Naive thymus-derived CD4-positive, alpha-beta T cell (primary cell): ENCODE measurements at places on chromosomes 2 and 18. TPM values are rescaled to one million over a fixed set of nuclear protein-coding genes. Genes with fewer than 3 reads are reported as not detected.

DNA sequence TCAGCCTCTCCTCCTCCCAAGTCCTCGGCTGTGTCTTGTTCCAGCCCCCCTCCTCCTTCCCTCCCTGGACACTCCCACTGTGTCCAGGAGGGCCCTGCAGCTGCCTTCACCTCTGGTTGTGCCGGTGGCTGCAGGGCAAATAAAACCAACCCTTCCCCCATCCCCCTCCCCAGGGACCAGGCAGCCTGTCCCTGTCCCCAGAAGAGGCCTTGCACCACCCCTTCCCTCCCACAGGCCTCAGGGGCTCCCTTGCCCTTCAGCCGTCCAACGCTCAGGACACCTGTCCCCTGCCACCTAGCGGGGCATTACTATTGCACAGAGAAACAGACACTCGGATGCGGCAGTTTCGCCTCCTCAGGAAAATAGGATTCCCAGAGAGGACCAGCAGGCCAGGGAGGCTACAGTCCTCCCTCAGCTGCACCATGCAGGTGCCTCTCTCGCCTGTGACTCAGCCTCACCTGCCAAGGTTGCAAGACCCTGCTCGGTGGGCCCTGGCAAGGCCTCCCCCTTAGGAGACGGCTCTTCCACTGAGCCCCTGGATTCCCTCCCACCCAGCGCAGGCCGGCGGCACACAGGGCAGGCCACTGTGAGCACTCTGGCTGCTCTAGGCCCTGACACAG lies 5.5 kb upstream of the GPC1 start:
- no peak for DNase-seq

- DNase-seq = no peak
These were observed 58.9 kb upstream of the ZSWIM2 start for GRCh38 chr2:186907897-186908296.

DNA sequence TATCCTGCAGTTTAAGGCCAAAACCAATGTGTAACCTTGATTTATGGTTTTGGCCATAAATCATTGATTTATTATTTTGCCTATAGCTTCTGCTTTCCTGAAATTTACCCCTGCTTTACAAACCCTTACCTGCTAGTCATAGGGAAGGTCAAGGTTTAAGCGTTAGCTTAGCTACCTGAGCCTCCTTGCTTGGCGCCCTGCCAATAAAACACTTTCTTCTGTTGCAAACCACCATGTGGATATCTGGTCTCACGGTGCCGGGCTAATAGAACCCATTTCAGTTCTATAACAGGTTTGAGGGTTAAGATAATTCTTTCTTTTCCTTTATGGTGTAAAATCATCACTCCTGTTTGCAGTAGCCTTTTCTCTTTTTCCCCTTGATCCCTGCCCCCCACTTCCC lies 72.2 kb downstream of the PDK1 start:
- DNase-seq = no peak

DNA sequence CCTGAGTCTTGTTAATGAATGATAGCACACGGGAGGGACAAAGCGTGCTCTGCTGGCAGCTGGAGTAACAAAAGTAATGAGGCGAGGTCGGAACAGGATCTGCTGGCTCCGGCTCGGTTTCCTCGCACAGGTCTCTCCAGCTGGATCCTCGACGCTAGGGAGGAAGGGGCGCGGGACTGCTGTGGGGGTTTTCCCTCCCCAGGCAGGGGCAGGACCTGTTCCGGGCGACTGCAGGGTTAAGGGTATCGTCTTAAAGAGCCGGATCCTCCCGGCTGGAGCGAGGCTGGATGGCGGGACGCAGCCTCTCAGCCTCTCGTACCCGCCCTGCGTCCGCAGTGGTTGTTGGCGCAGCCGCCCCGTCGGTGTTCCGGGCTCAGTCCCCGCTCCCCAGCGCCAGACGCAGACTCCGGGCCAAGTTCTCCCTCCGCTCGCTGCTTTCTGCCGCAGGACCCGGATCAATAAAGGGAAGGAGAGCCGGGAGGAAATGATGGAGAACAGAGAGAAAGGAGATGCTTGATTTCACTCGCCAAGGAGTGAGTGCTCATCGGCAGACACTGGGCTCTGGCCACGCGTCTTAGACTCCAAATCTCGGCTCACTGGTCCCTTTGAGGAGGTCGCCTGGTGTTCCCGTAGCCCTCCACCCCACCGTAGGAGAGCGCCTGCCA lies 1.1 kb upstream of the LIPG start:
- no peak for DNase-seq

Gene UGT1A6
- not detected for total RNA-seq

- DNase-seq = no peak
These were observed 105.9 kb upstream of the NYAP2 start for GRCh38 chr2:225293638-225294037.

Gene CHST10
- 5.0 TPM for total RNA-seq

GRCh38 chr18:55289775-55290174 lies 298.2 kb downstream of the TCF4 start:
- DNase-seq = no peak

Gene LRRC30
- not detected for total RNA-seq

DNA sequence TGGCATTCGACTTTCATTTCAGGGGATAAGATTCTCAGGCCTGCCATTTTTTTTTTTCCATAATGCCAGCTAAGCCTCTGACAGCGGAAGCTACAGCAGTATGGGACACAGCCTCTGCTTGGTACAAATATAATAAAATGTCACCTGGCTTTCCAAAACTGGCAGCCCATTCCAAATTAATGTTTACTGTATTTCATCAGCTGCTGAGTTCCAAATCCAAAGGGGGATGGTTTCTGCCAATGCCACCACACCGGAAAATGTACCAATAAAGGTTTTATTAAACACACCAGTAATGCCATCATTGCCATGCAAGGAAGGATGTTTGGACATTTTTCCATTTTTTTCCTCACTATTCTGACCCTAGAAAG lies 275.8 kb upstream of the CCDC68 start:
- no peak for DNase-seq

DNA sequence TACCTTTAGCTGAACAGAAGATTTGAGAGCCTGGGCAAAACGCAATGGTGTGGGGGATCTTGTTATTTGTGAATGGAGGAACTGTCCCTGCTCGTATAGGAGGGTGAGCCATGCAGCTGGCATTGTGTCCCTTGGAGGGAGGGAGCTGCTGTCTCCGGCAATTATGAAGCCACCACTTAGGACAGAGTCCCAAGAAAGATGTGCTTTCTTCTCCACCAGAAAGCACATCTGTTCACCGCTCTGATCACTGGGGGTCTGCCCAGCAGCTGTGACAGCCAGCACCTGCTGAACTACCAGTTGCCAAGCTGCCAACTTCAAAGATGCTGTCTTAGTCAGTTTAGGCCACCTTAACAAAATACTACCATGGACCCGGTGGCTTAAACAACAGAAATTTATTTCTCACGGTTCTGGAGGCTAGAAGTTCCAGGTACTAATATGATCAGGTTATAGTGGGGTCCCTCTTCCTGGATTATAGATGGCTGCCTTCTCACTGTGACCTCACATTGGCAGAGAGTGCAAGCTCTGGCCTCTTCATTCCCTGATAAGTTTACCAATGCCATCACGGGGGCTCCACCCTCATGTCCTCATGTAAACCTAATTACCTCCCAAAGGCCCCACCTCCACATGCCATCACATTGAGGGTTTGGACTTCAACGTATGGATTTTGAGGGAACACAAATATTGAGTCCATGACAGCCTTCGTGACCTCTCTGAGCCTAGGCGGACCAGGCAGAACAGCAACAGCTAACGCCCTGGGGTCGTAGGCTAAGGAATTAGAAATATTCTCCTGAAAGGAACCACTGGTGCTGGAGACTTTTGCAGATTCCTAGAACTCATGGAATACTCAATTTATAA lies 148.3 kb downstream of the RHBDD1 start:
- DNase-seq = no peak

GRCh38 chr2:195536906-195537305 lies 120.1 kb upstream of the SLC39A10 start:
- DNase-seq = no peak

Gene KCNE4
- total RNA-seq = not detected

Gene MRPL30
- total RNA-seq = 22.8 TPM

DNA sequence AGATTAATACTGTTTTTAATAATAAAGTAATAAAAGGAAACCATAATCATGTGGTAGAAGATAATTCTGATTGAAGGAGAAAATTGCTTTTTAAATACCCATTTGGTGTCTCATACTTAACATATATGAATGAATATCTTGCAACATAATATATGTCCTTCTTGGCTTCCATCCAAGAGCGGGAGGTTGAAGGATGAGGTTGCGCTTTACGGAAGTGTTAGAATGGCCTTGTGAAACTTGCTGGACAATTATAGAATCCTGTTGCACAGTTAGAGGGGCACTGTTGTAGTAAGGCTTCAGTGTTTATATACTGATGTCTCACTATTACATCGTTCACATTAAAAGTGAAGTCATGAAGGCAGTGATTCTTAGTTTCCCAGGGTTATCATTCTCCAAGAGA lies 9.4 kb downstream of the INSIG2 start:
- no peak for DNase-seq

- no peak for DNase-seq
These were observed 40.4 kb downstream of the NUP35 start for GRCh38 chr2:183164650-183165015.

DNA sequence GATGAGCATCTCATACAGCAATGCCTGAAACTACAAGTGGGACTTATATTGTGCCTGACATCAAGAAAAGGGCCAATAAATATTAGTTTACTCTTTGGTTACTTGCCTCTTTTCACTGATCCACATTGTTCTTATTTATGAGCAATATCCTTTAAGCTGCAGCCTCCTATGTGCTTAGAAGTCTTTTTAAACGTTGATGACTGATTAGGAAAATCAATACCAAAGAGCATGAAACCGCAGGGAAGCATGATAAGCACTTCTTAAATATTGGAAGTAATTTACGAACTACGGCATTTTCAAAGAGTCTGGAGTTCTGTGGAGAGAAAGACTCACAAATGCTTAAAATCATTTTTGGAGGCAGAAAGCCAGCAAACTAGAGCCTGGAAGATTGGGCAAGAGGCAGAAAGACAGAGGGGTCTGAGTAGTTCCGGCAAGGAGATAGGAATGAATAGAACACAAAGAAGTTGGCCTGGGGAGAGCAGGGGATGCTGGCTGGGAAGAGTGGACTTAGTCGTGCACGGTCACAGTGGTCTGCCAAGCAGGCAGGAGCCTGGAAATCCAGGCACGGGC lies 122.6 kb upstream of the NOSTRIN start:
- no peak for DNase-seq

DNA sequence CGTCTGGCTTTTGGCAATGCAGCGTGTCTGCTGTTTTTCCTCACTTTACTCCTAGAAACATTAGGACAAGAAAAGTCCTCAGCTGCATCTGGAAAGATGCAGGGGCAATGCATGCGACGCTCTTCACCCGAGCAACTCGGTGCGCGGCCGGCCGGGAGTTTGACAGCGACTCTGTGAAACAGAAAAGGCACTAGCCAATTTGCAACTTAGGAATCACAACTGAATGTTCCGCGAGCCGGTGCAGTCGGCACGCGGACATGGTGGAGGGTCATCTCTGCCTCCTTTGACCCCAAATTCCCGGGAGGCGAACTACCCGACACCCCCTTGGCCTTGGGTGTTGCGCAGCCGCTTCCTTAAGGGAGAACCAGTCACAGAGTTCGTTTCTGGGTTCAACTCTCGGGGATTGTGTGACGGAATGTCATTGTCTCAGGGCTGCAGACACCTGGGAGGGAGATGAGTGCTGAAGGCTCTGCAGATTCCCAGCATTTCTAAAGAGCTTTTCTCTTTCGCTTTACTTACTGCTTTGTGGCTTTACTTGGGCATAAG lies 9.8 kb downstream of the NR4A2 start:
- no peak for DNase-seq

DNA sequence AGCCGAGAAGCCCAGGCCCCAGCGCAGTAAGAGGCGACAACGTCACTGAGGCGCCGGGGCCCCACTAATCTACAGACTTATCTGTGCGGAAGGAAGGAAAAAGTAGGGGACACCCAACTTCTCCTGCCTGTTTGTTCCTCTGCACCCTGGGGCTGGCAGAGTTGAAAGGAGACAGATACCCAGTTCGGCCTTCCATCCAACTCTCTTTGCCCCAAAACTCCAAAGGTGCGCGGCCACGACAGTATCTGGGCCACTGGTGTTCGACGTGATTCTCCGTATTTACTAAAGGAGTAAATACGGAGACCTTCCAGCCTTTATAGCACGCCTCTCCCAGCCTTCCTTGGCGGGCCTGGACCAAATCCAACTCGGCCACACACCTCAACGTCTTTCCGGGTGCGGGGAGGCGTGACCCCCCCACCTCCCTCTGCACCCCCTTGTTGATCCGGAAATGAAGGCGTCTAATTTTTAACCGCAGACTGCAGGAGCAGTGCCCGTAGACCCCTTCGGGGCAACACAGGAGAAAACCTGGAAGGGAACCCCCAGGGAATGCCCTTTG lies 1.6 kb downstream of the SMAD7 start:
- DNase-seq = peak; percentile 37

DNA sequence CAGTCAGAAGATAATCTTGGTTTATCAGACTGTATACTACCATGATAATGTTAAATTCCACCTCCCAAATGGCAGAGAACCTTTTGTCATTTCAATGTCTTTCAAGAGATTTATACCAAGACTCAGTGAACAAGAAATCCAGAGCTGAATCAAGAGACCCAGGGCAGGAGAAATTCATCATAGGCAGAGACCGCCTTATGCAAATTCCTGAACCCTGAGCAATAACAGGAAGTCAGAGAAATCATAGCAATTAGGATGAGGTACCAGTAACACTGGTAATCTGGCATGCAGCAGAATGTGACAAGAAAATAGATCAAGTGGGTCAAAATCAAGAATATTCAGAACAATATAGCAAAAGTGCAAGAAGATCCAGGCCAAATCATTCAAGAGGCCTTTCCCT lies 412.4 kb upstream of the LRATD1 start:
- no peak for DNase-seq

DNA sequence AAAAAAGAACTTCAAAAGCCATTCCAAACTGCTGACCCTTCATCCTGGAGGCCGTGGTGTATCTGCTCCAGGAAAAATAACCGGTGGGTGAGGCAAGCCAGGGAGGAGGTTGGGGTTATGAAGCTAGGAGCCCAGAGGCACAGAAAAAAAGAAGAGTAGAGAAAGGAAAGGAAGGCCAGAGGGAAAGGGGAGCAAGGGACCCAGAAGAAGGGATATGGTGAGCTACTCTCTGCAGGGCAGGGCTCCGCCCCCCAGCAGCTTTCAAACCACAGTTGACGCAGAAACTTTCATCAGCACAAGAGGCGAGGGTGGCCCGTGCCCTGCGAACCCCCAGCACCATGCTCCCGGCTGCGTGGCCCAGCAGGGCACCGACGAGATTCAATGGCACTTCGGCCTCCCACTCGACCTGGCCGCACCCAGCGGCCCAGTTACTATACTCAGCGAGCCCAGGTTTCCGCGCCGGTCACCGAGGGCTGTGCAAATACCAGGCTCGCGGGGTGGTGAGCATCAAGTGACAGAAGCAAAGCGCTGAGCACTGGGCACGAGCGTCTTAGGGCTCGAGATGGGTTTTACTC lies 665 bp downstream of the MCM6 start:
- peak; percentile 71 for DNase-seq

Gene CCDC150
- 1.0 TPM for total RNA-seq
